HFF-Myc (cell line): ENCODE measurements at places on chromosomes 12 and 14.

- no peak for DNase-seq
Measured at GRCh38 chr14:101891471-101891870, 72.9 kb upstream of the DYNC1H1 start.

GRCh38 chr12:72602581-72602980 is 330.4 kb downstream of the TRHDE start:
- DNase-seq: no peak

DNA sequence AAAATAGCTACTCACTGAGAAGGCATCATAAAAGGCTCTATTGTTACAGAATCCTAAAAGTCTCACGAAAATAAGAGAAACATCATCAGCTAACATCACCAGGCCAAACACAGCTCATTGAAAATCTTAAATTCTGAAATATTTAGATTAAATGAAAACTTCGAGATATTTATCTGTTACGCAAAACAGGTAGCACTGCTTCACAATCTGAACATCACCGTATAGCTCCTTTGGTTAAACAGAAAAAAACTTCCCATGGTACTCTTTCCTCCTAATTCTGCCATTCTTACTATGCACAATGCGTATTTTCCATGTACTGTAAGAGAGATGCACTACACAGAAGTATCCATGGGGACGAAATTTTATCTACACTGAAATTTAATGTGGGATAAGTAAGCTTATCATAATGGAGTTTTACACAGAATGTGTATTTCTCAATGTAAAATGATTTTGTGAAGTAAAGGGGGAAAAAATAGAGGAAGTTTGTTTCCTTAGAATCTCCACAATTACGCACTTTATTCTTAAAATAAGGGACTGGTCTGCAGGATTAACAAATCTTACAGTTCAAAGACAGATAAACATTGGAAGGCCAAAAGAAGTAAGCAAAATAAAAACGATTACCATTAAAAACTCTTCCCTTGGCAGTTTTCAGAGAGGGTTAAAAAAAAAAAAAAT is 1.9 kb downstream of the SGPP1 start:
- no peak for DNase-seq

DNA sequence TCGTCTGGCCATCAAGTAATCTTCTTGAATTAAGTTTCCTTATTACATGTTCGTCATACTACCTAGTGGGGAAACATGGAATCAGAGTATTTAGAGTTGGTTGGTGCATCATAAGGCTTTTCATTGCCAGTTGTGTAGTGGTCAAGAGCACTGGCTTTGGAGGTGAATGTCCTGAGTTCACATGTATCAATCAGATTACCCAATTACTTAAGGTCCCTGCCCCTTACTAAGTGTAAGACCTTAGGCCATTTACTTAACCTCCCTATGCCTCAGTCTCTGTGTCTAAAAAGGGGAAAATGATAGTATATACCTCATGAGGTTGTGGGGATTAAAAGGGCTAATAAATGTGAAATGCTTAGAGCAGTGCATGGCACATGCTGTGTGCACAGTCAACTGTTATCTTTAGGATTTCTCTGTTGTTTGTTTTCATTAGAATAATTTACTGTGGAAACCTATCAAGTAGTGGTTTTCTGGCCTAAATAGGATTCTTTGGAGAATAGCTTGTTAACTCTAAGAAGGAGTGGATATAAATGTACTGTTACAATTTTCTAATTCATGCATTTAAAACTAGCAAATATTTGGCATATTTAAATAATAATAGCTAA is 27.0 kb downstream of the MSRB3 start:
- DNase-seq: no peak

DNA sequence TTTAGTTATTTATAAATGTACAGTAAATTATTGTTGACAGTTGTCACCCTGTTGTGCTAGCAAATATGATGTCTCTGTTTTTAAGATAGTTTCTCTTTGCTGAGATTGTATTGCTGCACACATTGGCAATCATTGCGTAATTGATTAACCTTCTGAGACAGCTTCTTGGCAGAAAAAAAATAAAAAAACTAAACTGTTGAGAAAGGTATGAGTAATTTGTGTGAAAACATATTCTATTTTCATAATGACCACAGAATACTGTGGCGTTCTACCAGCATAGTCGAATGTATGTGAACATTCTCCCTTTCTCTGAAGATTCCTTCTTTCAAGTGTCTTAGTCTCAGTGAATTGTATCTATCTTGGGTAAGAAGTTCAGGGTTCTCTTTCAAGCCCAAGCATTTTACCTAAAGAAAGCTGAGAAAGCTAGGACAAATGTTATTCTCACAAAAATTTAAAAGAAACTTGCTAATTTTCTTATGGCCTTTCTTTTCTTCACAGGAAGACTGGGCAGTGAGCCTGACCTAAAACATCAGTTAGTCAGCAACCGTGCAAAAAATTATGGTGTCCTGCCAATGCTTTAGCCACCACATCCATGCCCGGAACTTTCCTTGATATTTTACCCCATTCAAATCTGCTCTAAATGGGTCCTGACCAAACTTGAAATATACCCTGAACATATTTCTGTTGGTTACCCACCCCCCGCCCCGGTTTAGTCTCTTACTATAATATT is 69.0 kb upstream of the REP15 start:
- no peak for DNase-seq

- DNase-seq: no peak
Measured at GRCh38 chr14:96349286-96350075, 13.7 kb downstream of the ATG2B start.

- DNase-seq: no peak
Measured at GRCh38 chr12:77058740-77059139, 6.6 kb downstream of the E2F7 start.

- no peak for DNase-seq
Measured at GRCh38 chr12:92141591-92142121, 4.0 kb downstream of the BTG1 start.

GRCh38 chr12:41604830-41605229 is 416.7 kb downstream of the PDZRN4 start:
- DNase-seq: no peak

DNA sequence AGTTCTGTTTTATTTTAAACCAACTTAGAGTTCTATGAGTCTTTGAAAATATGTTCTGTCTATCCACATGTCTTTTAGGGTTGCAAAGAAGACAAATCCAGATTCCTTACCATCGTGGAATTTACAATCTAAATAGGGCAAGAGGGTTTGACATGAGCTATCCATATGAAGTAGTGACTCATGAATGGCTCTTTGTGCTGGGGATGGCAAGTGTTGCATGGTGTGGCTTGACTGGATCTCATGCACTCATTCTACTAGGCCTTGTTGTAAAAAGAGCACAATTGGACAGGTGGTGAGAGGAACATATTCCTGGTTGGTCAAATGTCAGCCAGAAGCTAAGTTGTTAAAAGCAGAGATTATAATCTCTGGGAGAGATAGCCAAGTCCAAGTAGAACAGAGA is 509.1 kb downstream of the DIO2 start:
- no peak for DNase-seq
